ENCODE measurements at places on chromosomes 1 and 21. TPM values are rescaled to one million over a fixed set of nuclear protein-coding genes. Genes with fewer than 3 reads are reported as not detected.

DNA sequence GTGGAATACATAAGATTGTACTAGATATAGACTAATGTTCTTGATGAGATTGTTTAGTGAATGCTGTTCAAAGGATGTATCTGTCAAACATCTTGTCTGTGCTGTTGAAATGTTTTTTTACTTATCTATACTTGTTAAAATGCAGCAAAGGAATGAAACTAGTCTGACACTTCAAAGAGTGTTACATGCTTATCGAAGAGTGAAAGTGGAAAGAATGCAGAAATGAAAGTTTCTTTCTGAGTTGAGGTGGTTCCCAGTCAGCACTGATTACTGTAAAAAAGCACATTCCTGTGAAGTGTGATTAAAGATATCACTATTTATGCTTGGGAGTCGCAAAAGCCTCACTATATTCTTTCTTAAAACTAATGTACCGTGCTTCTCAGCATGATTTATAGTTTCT is 1225.2 kb downstream of the NCAM2 start:
- no peak for DNase-seq

GRCh38 chr1:24771574-24771973 is 26.3 kb downstream of the CLIC4 start:
- DNase-seq: no peak

- no peak for DNase-seq
Observed at GRCh38 chr1:54127594-54128300, 25.1 kb downstream of the CDCP2 start.

- DNase-seq: no peak
Observed at GRCh38 chr21:42599486-42599885, 53.9 kb upstream of the PDE9A start.

DNA sequence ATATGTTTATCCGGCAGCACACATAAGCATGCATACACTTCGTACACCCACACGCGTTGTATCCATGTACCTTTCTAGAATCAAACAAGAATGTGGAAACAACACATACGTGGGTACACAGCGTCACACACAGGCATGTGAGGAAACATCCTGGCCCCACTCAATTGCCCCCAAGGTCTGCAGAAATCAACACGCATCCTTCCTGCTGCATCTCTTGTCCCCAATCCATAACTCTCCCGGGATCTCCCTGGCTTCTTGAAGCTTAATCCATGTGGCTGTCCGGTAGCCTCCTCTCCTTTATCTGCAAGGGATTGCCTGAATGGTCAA is 5.5 kb upstream of the TBX15 start:
- DNase-seq: no peak

DNA sequence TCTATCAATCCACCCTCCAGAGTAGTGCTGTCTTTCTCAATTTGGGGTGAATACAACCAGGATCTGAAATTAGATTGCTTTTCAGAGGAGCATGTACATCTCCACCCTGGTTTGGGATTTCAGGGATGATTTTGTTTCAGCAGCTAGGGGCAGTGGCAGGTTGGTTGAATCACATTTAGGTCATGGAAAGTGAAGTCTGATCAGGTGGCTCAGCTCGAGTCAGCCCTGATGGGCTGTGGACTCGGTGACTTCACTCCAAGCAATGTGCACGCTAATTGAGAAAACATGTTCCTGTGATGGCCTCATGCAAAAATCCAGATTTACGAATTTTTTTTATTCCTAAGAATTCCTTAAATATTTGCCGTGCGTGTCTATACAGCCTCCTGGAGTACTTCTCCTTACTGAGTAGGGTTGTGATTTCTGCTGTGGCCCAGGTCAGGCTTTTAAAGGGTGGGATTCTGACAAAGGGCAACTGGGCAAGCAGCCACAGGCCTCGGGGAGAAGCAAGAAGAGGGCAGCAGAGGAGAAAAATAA is 7.5 kb downstream of the NGF start:
- DNase-seq: no peak

GRCh38 chr1:118321840-118322239 is 136.8 kb upstream of the SPAG17 start:
- no peak for DNase-seq

GRCh38 chr1:212816567-212817278 is 25.0 kb downstream of the TATDN3 start:
- no peak for DNase-seq

GRCh38 chr1:6692956-6693355 is 8.7 kb downstream of the DNAJC11 start:
- DNase-seq: no peak

- no peak for DNase-seq
Observed at GRCh38 chr1:175498002-175498401, 245.4 kb downstream of the TNR start.

- DNase-seq: no peak
Observed at GRCh38 chr1:90717356-90717664, 208 bp upstream of the BARHL2 start.

DNA sequence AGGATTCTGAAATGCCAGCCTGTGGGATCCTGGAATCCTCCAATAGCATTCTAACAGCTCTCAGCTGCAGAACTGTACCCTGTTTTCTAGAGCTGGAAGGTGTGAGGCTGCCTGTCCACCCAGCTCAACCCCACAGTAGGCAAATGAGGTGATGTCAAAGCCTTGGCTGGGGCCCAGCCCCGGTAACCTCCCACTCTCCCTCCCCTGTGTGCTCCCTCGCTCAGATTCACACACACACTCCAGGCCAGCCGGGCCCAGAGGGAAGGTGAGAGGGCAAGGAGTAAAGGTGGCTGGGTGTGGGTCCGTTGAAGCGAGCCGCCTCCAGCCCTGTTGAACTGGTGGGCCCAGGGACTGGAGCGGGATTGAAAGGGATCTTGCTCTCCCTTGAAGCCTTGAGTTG is at the start of gene BSND:
Gene BSND, plus strand, starts transcription at position 257 of the 400 bp plus-strand sequence. CDS start 254 bp downstream, outside the sequence.
- no peak for DNase-seq

DNA sequence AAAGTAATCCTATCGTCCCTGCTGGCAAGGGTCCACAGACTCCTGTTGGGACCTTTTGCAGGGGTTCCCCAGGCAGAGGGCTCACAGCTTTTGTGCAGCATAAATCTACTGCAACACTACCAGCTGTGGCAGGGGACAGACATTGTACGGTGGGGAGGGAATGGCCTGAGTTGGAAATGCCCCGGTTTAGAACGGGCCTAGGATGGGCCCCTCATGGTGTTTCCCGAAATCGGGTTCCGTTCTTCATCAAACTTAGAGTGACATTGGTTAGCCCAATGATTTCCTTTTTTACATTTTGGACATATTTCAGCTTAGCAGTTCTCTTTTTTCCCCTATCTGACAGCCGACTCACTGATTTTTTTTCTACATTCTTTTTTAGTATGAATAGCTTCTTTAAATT is 26.5 kb upstream of the SAMD11 start:
- no peak for DNase-seq

DNA sequence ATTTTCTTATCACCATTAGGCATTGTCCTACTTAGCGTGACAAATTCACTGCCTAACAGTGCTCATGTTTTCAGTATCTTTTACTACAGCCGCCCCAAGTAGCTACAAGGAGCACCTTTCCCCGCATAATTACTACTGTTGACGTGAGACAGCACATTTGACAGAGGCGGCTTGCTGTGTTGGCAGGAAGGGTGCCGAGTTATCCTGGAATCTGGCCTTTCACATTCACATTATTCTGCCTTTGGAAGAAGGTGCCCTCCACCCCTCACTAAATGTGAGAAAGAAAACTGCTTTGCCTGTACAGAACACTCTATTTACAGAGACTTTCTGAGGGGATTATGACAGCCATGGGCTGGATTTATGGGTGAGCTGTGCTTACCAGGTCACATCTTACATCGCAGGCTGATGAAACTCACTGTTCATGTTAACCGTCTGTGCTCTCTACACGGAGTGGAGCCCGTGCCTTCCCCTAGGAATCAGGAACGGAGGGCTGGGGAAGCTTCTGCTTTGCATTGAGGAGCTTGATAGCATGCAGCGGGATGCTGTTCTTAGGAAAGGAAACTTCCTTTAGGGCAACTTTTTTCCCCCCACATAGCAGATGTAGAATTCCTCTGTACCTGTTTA is 148.0 kb upstream of the ZRANB2 start:
- DNase-seq: no peak

- DNase-seq: peak; percentile 12
Observed at GRCh38 chr1:92817986-92818764, 13.7 kb upstream of the RPL5 start.

DNA sequence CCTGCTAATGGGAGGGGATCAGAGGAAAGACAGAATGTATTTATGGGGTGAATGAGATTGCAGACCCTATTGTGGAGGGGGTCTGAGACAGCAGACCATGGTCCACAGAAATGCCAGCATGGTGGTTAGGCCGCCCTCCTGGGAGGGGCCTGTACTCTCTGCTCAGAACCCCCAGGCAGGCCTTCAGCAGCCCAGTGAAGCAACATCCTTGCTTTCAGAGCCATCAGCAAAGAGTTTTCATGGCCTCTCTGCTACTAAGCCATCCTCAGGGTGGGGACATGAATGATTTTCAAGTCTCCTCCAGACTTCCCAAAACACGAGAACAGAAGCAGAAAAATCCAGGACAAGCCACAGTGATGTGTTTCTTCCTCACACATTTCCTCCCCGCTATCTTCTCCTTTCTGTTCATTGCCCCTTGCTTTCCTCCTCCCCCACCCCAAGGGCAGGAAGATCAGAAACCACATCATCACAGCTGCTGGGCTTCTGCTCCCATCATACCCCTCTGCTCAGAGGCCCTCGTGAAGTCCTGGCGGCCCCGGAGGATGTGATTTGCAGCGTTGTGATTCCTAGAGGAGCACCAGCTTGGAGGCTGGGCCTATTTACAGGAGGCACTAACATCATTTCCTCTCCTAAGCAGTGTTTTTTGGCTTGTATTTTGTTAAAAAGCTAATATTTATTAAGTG is 48.0 kb downstream of the ABCA4 start:
- no peak for DNase-seq

- DNase-seq: no peak
Observed at GRCh38 chr21:33266789-33267135, 595 bp downstream of the IL10RB start.

DNA sequence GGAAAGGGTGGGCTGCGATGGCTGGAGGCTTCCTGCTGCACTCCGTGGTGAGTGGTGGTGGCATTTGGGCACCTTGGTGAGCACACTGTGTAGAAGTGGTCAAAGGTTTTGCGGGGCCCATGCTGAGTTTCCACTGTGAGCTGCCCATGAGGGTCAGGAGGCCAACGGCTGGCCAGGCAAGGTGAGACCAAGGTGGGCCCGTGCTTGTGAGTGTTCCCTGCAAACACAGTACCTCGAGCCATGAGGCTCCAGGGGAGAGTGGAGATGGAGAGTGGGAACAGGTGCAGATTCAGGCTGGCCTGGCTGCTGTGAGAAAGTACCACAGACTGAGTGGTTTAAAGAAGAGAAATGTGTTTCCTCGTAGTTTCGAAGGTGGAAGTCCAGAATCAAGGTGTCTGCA is 40.8 kb downstream of the AJAP1 start:
- DNase-seq: no peak

DNA sequence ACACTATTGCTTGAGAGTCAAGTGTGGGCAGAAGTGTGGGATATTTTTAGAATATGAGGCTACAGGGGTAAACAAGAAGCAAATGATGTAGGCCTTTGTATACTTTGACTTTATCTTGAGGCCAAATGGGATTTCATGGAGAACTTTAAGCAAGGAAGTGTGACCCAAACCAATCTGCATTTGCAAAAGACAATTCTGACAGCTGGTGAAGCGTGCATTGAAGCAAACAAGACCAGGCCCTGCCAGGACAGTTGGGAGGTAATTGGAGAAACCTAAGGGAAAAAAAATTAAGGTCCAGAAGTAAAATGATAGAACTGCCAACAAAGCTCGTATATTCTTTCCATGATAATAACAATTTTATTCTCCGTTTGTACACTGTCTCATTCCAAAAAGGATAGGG is 168.3 kb downstream of the TM2D1 start:
- DNase-seq: no peak

- no peak for DNase-seq
Observed at GRCh38 chr1:211257826-211258225, 1.3 kb upstream of the RCOR3 start.

GRCh38 chr1:1907098-1907736 is 7.8 kb upstream of the CALML6 start:
- DNase-seq: peak; percentile 34

Gene OR2T11
- total RNA-seq: not detected

Gene OXCT2
- total RNA-seq: 2.7 TPM

Gene NTRK1
- total RNA-seq: 0.53 TPM

Gene ZNF593OS
- total RNA-seq: not detected

Gene SERINC2
- total RNA-seq: 1.9 TPM

Gene DISP3
- not detected for total RNA-seq

Gene ACTL8
- not detected for total RNA-seq

Gene PCSK9
- not detected for total RNA-seq

Gene HES3
- total RNA-seq: not detected

Gene BRINP2
- total RNA-seq: 0.52 TPM

All from heart right ventricle (tissue), 16 donors.